ENCODE measurements at places on chromosomes 5 and 9.

GRCh38 chr9:98989036-98990000, 45.6 kb downstream of the COL15A1 start:
- DNase-seq = no peak

GRCh38 chr9:137437691-137438590, 3.2 kb downstream of the ENTPD8 start:
- no peak for DNase-seq

DNA sequence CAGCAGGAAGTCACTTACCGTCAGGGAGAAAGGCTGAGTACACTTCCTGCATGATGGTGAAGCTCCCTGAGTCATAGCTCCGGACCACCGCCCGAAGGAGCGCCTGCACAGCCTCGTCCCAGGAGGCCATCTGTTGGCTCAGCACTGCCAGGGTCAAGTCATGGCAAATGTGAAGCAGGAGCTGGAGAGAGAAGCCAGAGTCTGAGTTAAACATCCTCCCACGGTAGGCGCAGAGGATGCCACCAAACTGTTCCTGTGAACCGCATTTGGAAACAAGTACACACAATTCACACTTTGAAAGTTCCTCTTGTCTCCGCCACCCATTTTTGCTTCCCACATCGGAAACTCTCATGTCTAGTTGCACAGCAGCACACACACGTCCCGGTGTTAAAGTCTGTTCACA, 33.9 kb downstream of the CNOT8 start:
- no peak for DNase-seq

DNA sequence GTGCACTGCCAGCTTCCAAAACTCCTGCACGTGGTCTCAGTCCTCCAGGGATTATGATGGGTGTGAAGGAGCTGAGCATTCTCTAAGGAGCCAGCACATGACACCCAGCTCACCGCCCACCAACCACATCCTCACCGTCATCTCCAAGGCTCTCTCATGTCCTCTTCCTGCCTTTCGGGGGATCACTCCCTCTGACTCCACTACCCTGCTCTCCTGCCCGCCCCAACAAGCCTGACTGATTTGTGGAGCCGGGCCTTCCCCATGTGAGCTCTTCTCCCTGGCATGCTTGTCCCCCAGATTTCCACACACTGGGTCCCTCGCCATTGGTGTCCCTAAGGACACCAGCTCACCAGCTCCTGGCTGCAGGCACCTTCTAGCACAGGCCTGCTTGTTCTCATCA, 1.9 kb downstream of the ABO start:
- no peak for DNase-seq

GRCh38 chr5:57246426-57246825, 72.6 kb downstream of the GPBP1 start:
- no peak for DNase-seq

- DNase-seq = peak; percentile 73
Observed at GRCh38 chr9:99104459-99105151, at the start of gene TGFBR1. TSS of gene TGFBR1 (plus strand) at chr9:99105113. CDS start at chr9:99105206, 93 bp downstream.

GRCh38 chr5:41835645-41836044, 34.6 kb downstream of the OXCT1 start:
- no peak for DNase-seq

- DNase-seq = no peak
Observed at GRCh38 chr9:114291886-114292590, 30.9 kb upstream of the ORM1 start.

Measured in stimulated activated CD8-positive, alpha-beta memory T cell treated with anti-CD3 and anti-CD28 coated beads, Interleukin-4, amount 100 ng/mL, for 1 hour (primary cell).